Activated effector memory CD4-positive, alpha-beta T cell treated with Interleukin-2 at 50 U/mL for 16 hours (primary cell): ENCODE measurements at places on chromosomes 1 and 21.

GRCh38 chr1:43565600-43566360, 35.1 kb downstream of the PTPRF start:
- DNase-seq, result peak; percentile 13

DNA sequence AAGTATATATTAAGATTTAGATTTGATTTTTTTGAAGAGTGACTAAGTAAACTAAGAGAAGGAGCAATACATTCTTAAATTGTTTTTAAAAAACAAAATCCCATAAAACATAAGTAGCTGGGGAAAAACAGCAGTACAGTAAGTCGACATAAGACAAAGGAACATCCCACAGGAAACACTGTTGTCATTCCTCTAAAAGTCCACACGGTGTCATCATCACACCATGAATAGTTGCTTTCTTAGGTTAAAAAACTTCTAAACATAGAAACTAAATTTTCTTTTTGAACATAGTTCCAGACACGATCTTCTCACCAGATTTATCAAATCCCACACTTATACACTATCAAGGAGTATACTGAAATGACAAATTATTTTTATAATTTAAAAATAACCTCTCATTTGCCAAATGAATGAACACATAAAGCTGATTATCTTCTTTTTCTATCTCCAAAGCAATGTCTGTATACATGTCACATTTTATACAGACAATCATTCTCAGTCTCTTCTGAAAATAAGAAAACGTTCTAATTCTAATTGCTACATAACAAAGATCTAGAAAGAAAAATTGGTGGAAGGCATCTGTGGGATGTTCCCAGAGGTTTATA, 15.8 kb downstream of the ODF2L start:
- DNase-seq, result no peak

DNA sequence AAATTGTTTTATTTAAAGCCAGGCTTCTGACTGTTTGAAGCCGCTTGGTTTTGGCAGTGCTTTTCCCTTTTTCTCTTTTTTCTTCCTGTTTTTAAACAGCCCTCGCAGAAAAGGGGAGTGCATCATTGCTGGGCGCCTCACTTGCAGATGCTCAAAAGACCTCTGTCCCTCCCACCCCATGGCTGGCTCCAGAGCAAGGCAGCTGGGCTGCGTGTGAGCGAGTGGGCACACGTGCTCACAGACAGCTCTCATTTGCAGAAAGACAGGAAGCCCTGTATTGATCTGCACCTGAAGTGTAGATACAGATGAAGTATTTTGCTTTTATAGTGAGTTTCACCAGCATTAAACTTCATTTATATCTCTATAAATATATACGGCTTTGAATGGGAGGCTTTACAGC, 8.8 kb downstream of the TNR start:
- DNase-seq, result no peak

DNA sequence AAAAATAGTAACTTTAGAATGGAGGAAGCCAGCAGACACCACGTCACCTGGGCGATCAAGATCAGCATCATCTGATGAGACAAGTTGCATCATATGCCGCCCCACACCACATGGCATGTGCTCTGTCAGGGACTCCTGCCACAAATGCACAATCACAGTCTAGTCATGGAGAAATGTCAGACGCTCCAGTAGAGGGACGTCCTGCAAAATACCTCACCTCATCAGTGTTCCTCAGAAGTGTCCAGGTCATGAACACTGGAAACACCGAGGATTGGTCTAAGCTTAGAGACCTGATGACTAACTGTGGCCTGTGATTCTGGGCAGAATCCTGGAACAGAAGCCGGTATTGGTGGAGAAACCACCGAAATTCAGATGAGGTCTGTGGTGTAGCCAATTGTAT, 14.3 kb downstream of the ADARB1 start:
- DNase-seq, result no peak

DNA sequence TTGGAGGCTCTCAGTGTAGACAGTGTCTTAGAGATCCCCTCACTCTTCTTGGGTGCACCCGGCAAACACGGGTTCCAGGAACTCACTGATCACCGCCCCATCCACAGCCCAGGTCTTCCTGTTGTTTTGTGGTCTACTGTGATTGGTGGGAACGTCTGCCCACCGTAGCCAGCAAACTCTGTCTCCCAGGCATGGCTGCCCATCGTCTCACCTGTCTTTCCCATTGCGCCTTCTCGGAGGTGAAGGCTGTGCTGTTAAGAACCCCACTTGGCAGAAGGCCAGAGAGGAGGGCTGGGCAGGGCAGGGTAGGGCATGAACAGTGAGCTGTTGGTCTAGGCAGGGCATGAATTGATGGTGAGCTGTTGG, 14.1 kb upstream of the KCNA2 start:
- no peak for DNase-seq

GRCh38 chr1:221074332-221074731, 195.1 kb downstream of the HLX start:
- DNase-seq, result no peak

DNA sequence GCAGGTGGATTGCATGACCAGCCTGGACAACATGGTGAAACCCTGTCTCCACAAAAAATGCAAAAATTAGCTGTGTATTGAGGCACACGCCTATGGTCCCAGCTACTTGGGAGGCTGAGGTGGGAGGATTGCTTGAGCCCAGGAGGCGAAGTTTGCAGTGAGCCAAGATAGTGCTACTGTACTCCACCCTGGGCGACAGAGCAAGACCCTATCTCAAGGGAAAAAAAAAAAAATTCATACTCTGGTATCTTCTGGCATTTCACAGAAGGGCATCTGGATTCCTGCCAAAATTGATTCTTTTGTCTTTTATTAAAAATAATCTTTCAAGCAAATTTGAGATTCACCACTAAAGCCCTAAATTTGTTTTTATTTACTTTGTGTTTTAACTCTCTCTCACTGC, 19.2 kb downstream of the CLIC4 start:
- no peak for DNase-seq

- no peak for DNase-seq
Measured at GRCh38 chr1:226222686-226223085, 778 bp upstream of the MIXL1 start.

GRCh38 chr1:91011726-91012125, 10.1 kb downstream of the ZNF644 start:
- DNase-seq, result no peak

GRCh38 chr1:8394456-8395321, 76.8 kb downstream of the SLC45A1 start:
- no peak for DNase-seq

DNA sequence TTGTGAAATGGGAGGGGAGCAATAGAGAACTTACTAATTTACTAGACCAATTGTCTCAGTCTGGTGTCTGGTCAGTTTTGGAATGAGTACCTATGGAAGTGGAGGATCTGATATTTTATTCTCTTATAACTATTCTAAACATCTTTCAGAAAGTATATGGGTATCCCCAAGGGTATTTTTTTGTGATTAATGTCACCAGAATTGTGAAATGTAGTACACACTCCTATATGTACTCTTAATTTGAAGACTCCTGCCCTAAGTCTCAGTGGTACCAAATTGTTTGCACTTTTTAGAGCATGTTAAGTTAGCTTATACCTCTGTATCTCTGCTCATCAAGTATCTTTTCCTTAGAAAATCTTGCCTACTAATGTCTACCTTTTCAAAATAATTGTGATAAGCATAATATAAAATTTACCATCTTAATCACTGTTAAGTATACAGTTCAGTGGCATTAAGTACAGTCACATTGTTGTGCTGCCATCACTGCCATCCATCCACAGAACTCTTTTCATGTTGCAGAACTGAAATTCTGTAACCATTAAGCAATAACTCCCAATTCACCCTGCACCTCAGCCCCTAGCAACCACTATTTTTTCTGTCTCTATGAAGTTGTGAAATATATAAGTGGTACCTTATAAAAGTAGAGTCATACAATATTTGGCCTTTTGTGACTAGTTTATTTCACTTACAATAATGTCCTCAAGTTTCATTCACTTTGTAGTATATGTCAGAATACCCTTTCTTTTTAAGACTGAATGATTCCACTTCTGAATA, 40.5 kb downstream of the SLC30A7 start:
- no peak for DNase-seq

- no peak for DNase-seq
Measured at GRCh38 chr1:207414606-207415108, 39.5 kb upstream of the CR2 start.

DNA sequence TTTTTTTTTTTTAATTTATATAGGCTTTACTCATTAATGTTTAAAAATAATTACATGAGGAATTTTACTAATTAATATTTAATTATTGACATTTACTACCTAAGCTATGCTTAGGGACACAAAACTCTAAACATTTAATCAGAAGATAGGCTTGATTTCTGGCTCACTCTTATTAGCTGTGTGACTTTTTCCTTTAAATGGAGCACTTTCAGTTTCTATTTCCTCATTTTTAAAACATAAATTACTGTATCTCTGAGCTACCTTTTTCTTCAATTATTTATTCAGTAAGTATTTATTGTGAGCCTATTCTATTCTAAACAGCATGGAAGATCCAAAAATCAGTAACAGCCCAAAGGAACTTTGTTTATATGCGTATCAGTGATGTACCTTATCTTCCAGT, 40.5 kb downstream of the MAP3K7CL start:
- no peak for DNase-seq

GRCh38 chr1:88549536-88549935, 134.5 kb upstream of the PKN2 start:
- DNase-seq, result no peak

DNA sequence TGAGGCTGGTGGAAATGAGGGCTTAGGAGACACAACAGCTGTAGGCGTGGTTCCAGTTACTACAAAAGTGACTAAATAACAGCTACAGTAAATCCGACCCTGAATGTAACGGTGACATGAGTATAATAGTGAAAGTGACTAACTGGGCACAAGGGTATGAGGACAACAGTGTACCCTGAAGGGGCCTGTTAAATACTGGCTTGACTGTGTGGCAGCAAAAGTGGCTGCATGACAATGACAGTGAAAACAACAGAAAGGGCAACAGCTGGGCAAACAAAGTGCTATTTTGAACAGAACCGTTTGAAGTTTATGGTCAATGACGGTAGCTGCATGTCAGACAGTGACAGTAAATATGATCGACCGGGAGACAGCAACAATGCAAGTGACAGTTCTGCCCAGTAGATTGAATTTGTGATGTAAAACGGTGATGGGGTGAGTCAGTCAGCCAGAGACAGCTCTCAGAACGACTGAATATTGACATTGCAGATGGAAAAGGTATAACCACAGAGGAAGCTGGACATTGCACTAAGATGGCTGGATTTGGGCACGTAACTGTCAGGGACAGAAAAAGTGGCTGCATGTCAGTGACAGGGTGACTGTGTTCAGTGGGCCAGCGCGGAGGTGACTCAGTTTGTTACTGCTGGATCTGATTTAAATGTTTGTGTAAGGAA, 1.2 kb upstream of the ZBTB40 start:
- no peak for DNase-seq

GRCh38 chr1:167447521-167448136, 70.7 kb downstream of the CD247 start:
- peak; percentile 65 for DNase-seq

- no peak for DNase-seq
Measured at GRCh38 chr1:246987083-246987690, 20.7 kb downstream of the ZNF695 start.

- peak; percentile 18 for DNase-seq
Measured at GRCh38 chr1:232923739-232924386, 26.5 kb upstream of the NTPCR start.
